ENCODE measurements at places on chromosomes 7 and 10.

DNA sequence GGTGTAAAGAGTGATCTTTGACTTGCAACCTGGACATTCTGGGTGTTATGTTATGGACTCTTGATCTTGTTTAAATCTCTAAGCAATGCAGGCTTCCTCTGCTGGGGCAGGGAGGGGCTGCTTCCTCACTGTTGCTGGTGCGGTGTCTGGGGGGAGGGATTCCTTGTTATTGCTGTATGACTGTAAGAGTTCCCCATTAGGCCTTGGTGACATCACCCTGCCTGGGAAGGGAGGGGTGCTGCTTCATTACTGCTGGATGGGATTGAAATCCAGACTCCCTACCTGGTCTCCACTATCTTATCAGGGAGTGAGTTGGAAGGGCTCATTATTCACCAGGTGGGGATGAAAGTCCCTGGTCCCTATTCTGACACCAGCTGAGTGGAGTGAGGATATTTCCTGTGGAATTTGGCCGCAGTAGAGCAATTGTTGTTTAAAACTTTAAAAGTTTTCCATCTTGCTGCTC lies 8.8 kb downstream of the OGDH start:
- DNase-seq, result no peak

DNA sequence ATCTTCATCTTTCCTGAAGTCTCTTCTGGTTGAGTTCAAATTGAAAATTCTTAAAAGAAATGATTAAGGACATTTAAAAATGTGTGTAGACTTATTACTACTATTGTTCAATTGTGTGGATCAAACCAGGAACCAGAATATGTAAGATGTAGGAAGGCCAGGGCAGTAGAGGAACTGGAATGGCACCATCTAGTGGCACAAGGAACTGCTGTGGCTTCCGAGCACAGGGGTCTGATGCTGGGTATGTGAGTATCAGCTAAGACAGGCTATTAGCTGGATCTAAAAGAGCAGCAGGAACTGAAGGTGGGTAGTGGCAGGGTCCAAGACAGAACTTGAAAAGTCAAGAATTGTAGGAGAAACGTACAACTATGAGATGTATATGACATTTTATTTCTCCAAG lies 247.3 kb downstream of the SEMA3A start:
- no peak for DNase-seq

GRCh38 chr7:136067277-136067676 lies 90.1 kb upstream of the MTPN start:
- no peak for DNase-seq

DNA sequence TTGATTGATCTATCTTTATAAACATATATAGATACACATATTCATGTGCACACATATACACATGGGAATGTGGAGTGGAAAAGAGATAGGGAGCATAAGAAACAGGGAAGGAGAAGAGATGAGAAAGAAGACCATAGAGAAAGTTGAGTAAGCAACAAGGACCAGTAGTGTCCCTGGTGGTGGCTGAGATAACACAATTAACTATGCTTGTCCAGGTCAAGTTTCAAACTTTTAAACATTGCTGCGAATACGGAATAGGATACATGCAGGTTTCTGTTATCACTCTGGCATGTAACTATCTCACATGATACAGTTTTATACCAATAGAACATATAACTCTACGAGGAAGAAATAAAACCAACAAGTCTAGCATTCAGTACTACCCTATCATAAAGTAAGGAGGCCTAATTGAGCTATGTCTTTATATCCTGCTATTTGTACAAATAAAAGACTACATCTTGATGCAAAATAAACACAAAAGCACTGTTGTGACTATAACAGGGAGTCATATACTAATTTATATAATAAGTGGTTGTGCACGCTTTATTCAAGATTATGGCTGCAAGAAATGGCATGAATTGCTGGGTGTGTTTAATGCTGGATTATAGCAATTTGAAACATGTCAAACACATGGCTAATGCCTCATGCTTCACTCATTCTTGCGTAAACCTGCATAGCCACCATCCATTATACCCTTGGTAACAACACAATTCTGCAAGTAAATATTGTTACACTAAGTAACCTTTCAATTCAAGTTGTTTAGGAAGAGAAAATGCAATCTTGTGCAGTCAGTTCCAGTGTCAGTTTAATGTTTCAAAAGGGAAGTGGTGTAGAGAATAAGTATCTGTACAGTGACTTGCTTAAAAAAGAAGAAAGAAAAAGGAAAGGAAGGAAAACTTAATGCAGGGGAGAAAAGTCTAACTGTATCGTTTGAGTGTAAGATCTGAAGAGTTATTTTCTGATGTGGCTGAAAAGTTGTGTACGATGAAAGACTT lies 8.2 kb downstream of the FOXP2 start:
- no peak for DNase-seq

DNA sequence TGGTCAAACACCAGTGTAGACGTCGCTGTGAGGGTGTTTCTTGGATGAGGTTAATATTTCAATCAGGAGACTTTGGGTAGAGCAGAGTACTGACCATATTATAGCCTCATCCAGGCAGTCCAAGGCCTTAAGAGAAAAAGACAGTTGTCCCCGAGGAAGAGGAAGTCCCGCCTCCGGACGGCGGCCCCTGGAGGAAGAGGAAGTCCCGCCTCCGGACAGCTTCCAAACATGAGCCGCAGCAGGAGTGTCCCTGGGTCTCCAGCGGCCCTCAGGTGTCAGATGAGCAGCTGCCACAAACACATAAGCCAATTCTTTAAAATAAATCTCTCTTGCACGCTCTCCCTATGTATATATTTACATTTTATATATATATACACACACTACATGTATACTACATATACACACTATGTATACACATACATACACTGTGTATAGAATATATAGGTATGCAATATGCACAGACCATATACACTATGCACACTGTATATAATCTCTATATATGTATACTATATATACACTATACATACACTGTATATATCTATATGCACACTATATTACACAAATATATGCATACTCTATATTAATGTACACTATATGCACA lies 37.5 kb downstream of the PWWP2B start:
- peak; percentile 30 for DNase-seq

- DNase-seq, result no peak
These were observed 120.1 kb downstream of the LRRN3 start for GRCh38 chr7:111210996-111211395.

GRCh38 chr7:77238703-77239136 lies 39.1 kb upstream of the FGL2 start:
- no peak for DNase-seq

DNA sequence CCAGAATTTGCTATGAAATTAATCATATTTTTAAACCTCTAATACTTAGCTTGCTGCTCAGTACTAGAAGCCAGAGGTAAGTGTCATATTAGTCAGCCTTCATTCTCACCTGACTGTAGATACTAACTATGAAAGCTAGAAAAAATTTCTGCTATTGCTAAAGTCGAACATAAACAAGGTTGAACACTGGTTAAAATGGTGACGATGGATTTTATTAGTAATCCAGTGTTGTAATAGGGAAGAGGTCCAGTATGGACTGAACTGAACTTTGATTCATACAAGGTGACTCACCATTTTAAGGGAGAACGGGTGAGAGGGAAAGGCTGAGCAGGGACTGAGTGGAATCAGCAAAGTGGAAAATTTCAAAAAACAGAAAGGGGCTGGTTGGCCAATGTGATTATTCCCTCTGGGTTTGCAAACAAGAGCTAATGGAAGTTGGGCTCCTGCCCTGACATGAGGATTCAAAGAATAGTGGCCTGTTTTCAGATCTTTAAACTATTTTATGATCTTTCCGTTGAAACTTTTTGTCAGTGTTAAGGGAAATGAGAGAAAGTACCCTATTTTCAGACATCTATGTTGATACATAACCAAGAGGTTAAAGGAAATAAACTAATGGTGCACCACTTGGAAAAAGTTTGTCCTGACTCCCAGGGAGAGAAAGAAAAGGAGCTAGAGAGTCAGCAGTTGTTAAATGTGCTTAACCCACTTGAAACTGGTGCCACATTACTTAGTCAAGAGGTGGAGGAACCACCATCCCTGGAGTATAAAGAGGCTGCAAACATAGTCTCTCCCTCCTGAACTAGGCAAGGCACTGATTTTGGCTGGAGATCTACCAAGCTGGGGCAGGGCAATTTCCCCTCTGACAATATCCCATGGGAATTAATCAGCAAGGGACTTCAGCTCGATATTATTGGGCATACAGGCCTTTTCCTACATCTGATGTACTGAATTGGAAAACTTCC lies 15.3 kb upstream of the AKR1C1 start:
- DNase-seq, result no peak

DNA sequence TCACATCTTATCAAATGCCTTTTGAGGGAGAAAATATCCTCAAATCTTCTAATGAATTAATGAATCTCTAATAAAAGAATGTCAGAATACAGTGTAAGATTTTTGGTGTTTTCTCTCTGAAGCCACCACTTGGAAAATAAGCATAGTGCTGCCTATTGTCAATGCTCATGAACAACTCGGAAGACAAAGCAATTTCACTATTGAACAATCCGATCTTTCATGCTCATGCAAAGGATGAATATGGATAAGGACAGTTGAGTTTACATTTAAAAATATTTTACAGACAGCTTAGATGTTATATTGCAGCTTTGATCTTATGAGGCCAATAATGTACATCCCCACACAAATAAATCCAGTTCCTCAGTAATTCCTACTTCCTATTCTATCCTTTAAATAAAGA lies 40.6 kb downstream of the MAGI2 start:
- DNase-seq, result no peak

GRCh38 chr10:114384181-114384580 lies 20.1 kb downstream of the AFAP1L2 start:
- DNase-seq, result no peak

DNA sequence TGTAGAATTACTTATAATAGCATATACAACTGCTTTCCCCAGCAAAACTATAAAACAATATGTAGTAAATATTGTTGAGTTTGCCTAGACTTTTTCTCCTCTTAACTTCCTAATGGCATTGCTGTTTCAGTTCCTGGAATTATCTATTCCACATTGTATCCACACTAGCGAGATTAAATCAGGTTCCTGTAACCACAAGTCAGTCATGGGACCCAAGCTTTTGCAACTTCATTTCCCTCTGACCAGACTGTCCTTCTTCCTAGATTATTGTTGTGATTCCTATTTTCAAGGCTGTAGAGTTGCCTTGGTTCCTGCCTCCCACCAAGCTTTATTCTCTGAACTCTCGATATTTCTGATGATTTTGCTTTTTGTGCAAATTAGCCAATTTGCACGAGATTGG lies 173.3 kb upstream of the ZNF804B start:
- no peak for DNase-seq

- DNase-seq, result no peak
These were observed 116.9 kb upstream of the ABI1 start for GRCh38 chr10:26977635-26978034.

DNA sequence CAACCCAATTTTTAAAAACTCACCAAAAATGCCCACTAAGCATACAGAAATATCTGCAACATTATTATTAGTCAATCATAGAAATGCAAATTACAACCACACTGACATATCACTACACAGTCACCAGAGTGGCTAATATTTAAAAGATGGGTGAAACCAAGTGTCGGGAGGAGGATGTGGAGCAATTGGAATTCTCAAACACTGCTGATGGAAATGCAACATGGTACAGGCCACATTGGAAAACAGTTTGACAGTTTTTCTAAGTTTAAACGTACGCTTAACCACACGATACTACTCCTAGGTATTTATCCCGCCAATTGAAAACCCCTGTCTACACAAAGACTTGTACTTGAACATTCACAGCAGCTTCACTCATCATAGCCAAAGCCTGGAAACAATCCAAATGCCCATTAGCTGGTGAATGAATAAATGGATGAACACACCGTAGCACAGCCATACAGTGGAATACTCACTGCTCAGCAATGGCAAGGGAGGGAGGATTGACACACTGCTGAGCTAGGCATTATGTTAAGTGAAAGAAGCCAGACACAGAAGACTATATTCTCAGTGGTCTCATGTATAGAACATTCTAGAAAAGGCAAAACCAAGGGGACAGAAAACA lies 16.3 kb downstream of the GCK start:
- DNase-seq, result no peak

DNA sequence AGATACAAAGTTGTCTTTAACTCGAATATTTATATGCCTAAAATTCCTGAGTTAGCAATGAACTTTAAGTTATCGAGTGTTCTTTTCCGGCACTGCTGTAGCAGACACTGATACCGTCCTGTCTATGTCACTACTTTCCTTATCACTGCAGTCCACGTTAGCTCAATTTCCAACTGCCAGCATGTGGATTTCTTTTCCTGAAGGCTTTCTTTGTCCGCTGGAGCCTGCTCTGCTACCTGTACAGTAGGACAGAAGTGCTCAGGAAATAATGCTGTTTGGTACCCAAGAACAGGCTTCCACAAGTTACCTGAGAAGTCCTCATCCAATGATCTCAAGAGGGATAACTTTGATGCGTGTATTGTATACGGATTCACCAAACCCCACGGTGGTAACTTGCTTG lies 329.4 kb downstream of the NXPH1 start:
- DNase-seq, result no peak

DNA sequence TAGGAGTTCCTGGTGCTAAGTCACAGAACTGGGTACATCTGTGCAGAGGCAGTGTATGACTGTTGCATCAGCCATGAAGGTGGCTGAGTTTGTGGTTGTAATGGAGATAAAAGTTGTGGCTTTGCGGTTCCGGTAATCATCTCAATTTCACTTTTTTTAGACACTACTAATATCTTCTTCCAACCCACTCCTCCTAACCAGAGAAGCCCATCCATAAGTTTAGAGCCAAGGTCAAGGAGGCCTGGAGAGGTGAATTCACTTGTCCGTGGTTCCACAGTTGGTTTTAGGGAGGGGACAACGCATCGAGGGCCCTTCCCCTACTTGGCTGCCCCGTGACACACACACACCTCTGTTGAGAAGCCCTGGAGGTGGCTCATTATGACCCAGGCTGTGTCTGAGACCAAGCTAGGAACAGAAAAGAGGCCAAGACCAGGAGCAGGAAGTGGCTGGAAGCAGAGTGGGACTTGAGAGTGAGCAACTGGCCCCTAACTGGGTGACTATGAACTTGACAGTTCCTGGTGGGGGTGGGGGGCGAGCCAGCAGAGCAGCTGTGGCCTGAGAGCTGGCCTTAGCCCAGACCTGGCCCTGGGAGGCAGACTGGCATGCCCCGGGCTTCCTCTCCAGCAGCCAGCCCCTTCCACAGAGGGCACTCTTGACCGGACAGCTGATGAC lies 66.8 kb upstream of the COL13A1 start:
- no peak for DNase-seq

DNA sequence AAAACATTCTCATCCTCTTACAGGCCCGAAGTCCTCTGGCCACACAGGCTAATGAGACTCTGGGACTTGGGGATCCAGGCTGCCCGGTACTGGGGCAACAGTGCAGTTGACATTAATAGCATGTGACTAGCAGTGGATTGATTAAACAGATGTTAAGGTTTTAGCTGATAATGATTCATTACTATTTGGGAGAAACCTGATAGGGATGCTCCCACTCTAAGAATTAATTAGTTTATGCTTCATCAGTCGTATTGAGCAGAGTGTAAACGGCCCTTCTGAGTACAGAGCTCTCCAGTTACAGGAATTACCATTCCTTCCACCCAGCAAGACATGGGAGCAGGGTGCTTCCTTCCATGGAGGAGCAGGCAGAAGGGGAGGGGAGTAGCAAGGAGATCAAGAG lies 82.7 kb downstream of the RPS24 start:
- no peak for DNase-seq

- no peak for DNase-seq
These were observed 918 bp downstream of the PWWP2B start for GRCh38 chr10:132397671-132398565.

All from stimulated activated CD8-positive, alpha-beta memory T cell treated with anti-CD3 and anti-CD28 coated beads, Interleukin-2, amount 100 ng/mL, for 1 hour (primary cell).